ENCODE measurements at places on chromosomes 5 and 9.

GRCh38 chr9:133493428-133493827 lies 14.5 kb upstream of the SLC2A6 start:
- no peak for DNase-seq

DNA sequence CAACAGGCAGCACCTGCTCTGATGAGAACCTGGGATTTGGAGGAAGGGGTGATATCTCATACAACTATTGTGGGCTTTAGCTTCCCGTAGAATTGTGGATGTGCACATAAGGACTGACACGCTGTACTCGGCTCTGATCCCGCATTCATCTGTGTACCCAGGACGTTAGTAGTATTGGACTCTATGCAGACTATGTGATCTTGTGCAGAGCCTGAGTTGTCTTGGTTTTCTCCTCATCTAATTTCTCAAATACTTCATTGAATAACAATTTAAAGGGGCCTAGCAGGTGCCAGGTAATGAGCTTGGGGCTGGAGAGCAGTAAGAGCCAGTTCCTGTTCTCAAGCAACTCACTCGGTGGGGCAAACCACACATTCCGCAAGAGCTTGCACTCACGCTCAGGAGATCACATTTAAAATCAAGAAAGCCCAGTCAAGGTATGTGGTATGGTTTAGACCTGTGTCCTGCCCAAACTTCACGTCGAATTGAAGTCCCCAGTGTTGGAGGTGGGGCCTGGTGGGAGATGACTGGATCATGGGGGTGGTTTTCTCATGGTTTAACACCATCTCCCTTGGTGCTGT lies 14.8 kb downstream of the C5orf15 start:
- no peak for DNase-seq

DNA sequence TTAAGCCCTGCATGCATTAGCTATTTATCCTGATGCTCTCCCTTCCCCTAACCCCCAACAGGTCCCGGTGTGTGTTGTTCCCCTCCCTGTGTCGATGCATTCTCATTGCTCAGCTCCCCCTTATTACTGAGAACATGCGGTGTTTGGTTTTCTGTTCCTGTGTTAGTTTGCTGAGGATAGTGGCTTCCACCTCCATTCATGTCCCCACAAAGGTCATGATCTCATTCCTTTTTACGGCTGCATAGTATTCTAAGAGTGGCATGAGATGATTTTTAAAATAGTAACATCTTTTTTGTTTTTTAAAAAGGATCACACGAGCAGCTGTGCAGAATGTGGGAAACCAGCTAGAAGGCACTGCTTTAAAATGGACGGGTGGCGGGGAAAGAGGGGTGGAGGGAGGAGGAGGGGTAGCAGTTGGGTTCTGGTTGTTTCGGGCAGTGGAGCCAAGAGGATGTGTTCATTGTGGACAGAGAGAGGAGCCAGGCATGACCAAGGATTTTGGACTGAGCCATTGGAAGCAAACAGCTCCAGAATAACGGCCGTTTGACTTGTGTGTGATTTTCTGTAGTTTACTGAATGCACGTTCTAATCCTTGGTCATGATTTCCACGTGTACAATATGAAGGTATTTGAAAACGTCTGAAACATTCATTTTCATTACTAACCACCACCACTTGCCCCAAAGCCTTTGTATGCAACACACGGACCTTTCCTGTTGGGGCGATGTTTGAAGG lies 1.7 kb upstream of the TENT4A start:
- DNase-seq = no peak

DNA sequence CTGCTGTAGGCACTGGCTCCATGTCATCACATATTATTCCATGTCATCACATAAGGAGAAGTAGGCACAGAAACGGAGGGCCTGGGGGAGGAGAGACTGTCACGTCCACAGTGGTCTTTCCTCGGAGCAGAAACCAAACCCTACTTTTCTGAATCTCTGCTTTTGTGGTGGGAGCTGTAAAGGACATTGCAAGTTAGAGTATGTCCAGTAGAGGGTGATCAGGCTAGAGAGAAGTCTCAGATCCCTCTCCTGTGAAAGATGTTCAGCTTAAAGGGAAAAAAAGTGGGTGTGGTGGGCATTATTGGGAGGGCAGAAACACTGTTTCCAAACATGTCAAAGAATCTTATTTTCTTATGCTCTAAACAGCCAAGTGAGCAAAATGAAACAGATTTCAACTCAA lies 19.4 kb upstream of the FBP2 start:
- DNase-seq = no peak

- DNase-seq = peak; percentile 97
Measured at GRCh38 chr9:33167084-33167971, at the start of gene B4GALT1. B4GALT1 (minus strand) TSS chr9:33167336; CDS start chr9:33167169, 167 bp downstream.

- no peak for DNase-seq
Measured at GRCh38 chr9:113421726-113422125, 11.2 kb downstream of the C9orf43 start.

DNA sequence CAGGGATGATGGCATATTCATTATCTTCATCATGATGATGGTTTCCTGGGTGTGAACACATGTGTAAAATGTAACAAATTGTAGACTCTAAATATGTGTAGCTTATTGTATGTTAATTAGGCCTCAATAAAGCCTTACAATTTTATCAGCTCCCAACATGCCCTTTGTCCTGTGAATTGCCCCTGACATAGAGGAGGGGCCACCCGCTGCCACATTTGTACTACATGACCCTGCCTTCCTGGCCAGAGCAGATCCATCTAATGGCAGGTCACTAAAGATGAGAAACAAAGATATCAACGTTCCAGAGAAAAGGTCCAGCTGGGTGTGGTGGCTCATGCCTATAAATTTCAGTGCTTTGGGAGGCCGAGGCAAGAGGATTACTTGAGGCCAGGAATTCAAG lies 117.2 kb downstream of the CAAP1 start:
- no peak for DNase-seq

GRCh38 chr9:87831159-87831558 lies 51.5 kb upstream of the SPATA31E1 start:
- no peak for DNase-seq

GRCh38 chr5:44885903-44886302 lies 77.2 kb downstream of the MRPS30 start:
- peak; percentile 58 for DNase-seq

All from activated CD4-positive, alpha-beta T cell treated with anti-CD3 and anti-CD28 coated beads, Interleukin-2, amount 50 U/mL, for 16 hours (primary cell).